ENCODE measurements at places on chromosomes 2 and 18.

- no peak for DNase-seq
Measured at GRCh38 chr2:86673986-86674670, 46.0 kb upstream of the RMND5A start.

GRCh38 chr2:45028276-45028675, 19.0 kb upstream of the SIX2 start:
- DNase-seq: no peak

DNA sequence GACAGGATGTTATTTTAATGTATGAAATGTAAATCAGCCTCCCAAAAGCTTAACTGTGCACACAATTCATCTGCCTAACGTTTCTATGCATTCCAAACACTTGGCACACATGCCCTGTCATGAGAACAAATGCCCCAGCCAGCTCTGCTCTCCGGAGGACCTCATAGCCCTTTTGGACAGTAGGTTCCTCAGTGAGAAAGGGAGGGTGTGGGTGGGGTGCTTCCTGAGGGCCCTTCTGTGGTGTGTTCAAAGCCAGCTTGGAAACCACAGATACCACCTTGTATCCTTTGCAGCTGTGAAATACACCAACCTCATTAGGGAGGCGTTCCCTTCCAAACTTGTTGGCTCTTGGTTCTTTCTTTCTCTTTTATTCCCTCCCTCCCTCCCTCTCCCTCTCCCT, 102.2 kb upstream of the ASB18 start:
- no peak for DNase-seq

GRCh38 chr2:128158176-128158575, 67.2 kb downstream of the UGGT1 start:
- DNase-seq: no peak

Data from T-helper 2 cell treated with Interferon-gamma antibody and Interleukin-4, amounts not matched to agents 5 μg/mL and 100 μg/mL, for 36 hours (primary cell).